Activated CD4-positive, alpha-beta T cell treated with anti-CD3 and anti-CD28 coated beads, Interleukin-10, Interleukin-2, amounts not matched to agents 100 ng/mL and 50 ng/mL, durations not matched to agents 16 hours and 8 hours (primary cell): ENCODE measurements at places on chromosomes 1 and 21.
A peak's percentile ranks its signal among the peaks of the same experiment; 100 is the strongest.

DNA sequence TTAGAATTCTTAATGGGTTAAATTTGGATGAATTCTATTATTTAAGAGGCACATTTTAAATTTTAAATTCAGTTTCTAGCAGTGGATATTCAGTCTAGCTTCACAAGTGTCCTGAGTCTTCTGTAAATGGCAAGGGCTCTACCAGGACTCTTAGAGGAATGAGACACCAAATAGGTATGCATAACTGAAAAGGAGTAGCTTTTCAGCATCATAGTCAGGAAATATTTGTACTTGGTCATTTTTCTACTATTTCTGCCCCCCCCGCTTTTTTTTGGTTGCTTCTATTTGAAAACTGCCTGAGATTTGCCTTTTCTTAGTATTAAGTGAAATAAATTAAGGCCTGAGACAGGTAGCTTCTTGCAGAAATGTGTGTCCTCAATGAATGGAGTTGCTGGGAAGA is 80.2 kb downstream of the MAST2 start:
- DNase-seq: no peak

DNA sequence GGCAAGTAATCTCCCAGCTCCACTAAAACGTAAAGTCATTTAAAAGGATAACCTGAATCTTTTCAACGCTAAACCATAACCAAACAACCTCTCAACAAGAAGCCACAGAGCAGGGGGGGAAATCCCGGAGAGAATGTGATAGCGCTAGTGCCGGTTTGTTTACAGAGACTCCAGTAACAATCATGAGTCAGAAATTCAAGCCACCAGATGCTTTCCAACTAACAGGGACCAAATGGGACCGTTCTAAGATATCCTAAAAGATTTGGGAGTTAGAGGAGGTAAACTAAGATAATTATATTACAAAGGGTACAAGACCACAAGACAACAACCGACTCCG is 825 bp downstream of the DCAF8 start:
- peak; percentile 84 for DNase-seq

GRCh38 chr1:68229650-68230483 is 2.5 kb downstream of the WLS start:
- DNase-seq: no peak

DNA sequence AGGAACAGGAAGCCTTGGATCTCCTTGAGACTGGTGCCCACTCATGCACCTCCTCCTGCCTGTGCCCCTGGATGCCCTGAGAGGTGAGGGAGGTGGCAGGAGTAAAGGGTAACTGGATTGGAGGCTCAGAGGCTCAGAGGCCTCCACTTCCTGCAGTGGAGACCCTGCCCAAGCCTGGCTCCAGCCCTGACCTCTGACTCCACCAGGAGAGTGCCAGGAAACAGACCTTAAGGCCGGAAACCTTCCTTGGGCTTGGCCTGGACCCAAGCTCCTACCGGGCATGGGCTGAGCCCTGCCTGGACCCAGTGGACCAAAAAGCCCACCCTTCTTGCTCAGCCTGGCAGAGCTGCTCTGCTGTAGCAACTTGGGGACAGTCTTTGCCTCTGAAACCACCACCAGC is 15.0 kb upstream of the CELA3B start:
- no peak for DNase-seq

DNA sequence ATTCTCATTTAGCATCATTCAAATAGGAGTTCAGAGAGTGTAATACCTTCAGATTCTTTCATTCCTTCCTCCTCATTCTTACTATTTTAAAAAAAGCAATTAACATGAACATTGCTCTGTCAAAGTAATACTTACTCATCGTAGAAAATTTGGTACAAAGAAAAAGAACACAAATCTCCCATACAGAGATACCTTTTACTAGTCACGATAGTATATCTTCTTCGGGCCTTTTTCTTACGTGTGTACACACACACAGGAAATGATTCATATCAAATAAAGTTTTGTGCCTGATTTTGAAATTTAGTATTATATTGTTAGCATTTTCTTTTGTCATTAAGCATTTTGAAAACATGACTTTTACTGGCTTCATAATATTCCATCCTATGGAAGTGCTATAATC is 52.9 kb downstream of the NCF2 start:
- no peak for DNase-seq

DNA sequence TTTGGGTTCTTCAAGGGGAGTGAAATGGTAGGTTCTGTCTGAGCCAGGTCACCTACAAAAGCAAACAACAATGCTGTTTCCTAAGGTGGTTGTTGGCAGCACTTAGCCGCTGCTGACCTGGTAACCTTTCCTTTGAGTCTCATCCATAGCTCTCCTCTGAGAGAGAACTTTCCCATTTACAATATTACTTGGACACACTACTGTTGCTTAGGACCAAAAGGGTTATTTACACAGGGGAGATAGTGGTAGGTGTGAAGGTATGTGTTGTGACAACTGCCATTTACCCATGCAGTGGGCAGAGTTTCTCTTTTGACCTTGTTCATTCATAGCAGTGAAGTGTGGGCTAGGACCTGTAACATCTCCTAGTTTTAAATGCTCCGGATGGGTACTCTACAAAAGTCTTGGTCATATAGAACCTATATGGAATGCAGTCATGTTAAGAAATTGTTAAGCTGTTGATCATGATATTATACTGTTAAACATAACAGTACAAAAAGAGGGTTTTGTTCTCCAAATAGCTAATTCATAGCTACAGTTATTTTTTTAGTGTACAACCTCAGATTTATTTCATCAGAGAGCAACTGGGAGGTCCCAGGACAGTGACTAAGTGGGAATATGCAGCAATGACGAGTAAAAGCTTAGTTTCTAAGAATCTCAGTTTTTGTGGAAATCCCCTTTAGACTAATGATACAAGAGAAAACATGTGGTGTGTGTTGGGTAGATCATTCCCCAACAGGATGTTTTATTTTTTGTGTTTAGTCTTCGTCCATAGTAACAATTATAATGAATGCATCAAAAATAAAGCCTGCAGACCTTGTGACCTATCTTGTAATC is 219.7 kb downstream of the NFIA start:
- DNase-seq: peak; percentile 86
